T-helper 17 cell (primary cell): ENCODE measurements at places on chromosomes 7 and 10. TPM values are rescaled to one million over a fixed set of nuclear protein-coding genes. Genes with fewer than 3 reads are reported as not detected.
A peak's percentile ranks its signal among the peaks of the same experiment; 100 is the strongest.

DNA sequence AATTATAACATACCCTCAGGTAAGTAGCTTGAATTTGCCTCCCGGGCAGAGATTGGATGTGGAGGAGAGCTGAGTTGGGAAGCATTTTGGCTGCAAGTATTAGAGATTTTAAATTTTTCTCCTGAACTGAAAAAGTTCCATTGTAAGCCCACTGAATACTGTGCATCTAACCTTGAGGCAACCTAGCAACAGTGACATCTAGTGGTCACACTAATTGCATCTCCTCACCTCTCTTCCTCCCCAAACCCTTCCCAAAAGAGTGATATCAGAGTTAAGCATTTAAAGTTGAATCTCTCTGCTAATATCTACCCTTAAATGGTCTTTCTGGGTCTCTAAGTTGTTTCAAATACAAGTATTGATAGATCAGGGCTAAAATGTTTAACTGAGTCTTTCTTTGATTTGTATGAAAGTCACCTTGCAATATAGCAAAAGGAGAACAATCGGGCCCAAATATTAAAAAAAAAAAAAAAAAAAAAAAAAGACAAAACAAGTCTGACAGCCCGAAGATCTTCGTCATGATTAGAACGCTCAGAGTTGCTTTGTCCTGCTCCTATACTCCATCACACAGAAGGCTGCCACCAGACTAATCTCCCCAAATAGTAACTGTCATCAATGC lies 40.4 kb upstream of the DLX5 start:
- no peak for DNase-seq

GRCh38 chr7:94392393-94392786 lies 2.3 kb upstream of the COL1A2 start:
- DNase-seq, result no peak

DNA sequence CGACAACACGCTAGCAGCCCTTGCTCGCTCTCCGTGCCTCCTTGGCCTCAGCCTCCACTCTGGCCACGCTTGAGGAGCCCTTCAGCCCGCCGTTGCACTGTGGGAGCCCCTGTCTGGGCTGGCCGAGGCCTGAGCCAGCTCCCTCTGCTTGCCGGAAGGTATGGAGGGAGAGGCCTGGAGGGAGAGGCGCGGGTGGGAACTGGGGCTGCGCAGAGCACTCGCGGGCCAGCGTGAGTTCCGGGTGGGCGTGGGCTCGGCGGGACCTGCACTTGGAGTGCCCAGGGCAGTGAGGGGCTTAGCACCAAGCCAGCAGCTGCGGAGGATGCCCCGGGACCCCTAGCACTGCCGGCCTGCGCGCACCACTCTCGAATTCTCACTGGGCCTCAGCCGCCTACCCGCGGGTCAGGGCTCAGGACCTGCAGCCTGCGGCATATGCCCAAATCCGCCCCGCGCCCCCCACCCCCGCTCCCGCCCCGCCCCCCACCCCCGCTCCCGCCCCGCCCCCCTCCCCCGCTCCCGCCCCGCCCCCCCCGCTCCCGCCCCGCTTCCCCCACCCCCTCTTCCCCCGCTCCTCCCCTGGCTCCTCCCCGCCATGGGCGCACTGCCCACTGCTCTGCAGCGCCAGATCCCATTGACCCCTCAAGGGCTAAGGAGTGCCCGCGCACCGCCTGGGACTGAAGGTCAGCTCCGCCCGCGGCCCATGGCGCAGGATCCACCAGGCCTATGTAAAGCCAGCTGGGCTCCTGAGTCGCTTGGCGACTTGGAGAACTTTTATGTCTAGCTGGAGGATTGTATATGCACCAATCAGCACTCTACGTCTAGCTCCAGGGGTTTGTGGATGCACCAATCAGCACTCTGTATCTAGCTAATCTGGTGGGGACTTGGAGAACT lies 15.9 kb upstream of the ACBD5 start:
- no peak for DNase-seq

DNA sequence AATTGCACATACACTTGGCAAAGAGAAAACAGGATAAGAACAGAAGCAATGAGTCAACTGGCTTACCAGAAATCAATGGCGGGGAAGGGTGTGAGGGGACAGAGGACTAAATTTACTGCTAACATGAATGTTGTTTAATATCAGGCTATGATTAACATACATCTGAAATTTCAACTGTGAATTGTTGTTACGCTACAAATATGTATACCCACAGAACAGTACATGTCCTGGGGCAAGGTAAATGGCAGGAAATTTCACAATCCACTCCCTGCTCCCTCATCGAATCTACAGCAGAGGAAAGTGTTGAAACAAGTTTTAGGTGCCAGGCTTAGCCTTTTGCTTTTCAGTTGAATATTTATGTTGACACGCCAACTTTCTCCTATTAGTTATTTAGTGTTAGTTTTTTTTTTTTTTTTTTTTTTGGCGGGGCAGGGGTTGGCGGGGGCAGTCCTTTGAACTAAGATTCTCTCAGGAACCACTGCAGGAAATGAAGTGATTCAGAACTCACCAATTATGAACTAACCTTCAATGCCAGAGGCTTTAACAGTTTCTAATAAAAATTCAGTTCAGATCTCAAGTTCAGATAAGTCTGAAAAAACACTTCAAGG lies 99.0 kb downstream of the UBE2H start:
- no peak for DNase-seq

DNA sequence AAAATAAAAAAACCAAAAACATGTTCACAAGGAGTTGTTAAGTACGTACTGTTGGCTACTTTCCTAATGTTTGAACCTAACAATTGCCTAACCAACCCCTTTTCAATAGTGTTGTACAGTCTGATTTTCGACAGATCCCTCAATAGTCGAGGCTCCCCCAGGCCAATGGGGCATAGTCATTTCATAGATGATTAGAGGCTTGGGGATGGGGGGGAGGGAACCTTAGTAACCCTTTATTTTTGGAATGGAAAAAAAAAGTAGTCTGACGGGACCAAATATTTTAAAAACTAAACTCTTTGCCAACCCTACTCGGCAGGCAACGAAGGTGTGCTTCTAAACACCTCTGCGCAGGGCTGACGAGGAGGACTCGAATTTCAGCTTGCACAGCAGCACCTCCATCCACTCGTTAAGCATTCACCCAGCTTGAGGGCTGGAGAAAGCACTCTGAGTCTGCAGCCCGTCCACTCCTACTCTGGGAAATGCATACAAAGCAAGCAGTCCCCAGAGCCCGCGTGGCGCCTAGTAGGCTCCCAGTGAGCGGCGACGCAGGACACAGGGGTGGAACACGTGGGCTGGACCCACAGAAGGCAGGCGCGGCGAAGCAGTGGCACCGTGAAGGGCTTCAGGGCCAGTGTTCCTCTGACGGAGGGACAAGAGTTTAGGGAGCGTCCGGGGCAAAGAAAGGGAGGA lies 899 bp downstream of the PUS7 start:
- peak; percentile 8 for DNase-seq

DNA sequence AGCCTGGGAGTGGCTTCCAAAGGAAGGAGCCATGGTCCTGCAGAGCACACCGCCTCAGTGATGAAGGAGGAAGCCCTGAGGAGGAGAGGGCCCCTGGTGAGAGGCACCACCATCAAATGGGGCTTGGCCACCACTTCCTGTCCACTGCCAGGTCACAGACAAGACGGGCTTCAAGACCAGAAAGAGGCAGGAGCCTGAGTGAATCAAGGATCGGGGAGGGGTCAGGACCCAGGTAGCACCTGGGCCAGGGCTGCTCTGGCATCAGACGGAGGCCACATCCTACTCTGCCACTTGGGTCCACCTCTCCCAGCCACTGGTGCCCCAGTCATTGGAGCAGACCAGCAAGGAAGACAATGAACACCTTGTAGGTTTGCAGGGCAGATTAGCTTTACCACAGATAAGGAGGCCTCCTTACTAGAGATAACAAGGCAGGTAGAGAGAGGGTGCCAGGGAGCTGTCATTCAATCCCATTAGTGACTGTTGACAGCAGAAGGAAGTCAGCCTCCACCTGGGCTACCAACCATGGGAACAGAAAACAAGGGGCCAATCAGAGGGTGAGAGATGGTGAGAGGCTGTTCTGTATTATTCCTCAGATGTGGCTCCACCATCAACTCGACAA lies 143.4 kb downstream of the TNS3 start:
- DNase-seq, result no peak

DNA sequence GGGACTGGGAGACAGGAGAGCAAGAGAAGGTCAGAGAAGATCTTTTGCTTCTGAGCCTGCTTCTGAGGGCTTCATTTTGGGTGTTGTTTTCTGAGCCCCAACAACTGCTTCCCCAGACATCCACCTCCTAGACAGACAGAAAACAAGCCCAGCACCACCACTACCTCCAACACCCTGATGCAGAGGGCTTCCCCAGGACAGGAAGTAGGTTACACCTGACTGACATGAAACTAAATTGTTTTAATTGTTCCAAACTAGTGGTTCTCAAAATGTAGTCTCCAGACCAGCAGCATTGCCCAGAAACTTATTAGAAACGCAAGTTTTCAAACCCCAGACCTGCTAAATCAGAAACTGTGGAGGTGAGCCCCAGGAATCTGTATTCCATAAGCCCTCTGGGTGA lies 163.6 kb upstream of the KMT2E start:
- DNase-seq, result no peak

DNA sequence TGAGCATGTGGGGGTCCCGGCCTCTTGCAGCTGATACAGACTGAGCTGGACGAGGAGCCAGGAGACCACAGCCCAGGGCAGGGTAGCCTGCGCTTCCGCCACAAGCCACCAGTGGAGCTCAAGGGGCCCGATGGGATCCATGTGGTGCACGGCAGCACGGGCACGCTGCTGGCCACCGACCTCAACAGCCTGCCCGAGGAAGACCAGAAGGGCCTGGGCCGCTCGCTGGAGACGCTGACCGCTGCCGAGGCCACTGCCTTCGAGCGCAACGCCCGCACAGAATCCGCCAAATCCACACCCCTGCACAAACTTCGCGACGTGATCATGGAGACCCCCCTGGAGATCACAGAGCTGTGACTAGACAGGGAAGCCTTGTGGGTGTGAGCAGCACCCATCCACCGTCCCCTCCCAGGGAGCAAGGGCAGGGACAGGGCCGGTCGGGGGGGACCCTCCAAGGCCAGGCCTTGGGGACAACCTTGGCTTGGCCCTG lies 36.1 kb downstream of the PSAP start:
- DNase-seq, result no peak

DNA sequence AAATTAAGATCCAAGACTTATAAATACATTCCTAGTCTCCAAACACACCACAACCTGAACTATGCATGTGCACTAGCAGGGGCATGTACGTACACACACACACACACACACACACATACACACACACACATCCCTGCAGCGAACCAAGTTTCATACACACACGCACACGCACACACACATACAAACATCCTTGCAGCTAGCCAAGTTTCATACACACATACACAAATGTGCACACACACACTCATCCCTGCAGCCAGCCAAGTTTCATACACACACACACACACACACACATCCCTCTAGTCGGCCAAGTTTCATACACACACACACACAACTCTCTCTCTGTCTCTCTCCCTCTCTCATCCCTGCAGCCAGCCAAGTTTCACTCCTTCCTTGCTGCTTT lies 82.7 kb upstream of the WIPF3 start:
- DNase-seq, result no peak

GRCh38 chr7:127998671-127999070 lies 32.6 kb downstream of the LRRC4 start:
- no peak for DNase-seq

- no peak for DNase-seq
These were observed 1.8 kb upstream of the CSGALNACT2 start for GRCh38 chr10:43136432-43136831.

DNA sequence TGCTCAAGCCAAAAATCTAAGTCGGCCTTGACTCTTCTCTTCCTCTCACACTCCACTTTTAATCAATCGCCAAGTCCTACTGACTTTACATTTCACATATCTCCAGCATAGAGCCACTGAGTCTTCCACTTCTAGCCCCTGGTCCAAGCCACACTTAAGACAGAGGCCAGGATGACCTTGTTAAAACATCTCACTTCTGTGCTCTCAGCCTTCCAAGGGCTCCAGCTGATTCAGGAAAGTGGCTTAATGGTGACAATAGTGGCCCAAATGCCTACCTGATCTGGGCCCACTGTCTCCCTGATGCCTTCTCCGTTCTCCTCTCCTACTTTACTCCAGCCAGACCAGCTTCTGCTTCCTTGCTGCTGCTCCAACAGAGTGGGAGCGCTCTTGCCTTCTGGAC lies 4.4 kb downstream of the TBATA start:
- DNase-seq, result no peak

GRCh38 chr10:6201516-6201975 lies 1.2 kb upstream of the PFKFB3 start:
- DNase-seq, result peak; percentile 64

DNA sequence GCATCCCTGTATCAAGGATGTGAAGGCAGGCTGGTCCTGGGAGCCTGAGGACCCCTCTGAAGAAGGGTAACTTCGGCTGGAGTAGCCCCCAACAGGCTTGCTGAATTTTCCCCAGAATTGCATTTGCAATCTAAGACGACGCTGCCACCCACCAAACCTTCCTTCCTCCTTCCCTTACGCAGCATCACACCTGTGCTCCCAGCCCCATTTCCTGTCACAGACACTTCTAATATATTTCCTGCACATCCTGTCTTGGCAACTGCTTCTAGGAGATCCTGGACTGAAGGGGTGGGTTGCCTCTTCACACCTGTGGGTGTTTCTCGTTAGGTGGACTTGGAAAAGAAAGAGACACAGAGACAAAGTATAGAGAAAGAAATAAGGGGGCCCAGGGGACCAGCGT lies 9.4 kb upstream of the PGAM1 start:
- DNase-seq, result no peak

GRCh38 chr7:157138101-157138423 lies 664 bp upstream of the UBE3C start:
- DNase-seq, result no peak

Gene JCAD
- 0.23 TPM for total RNA-seq

Gene TMEM273
- 11.3 TPM for total RNA-seq

Gene MEPCE
- total RNA-seq, result 66.8 TPM

Gene GHRHR
- total RNA-seq, result not detected

Gene STEAP1
- total RNA-seq, result not detected

Gene C10orf143
- 5.5 TPM for total RNA-seq

Gene CPA2
- total RNA-seq, result not detected

Gene RHBDD2
- 140 TPM for total RNA-seq

Gene CAV2
- 0.32 TPM for total RNA-seq

Gene ADAM12
- total RNA-seq, result 36.6 TPM

Gene PRLHR
- not detected for total RNA-seq

Gene SEMA3D
- total RNA-seq, result 0.12 TPM

Gene PTN
- total RNA-seq, result not detected

Gene CDK14
- total RNA-seq, result 4.6 TPM

Gene KIAA1217
- 0.39 TPM for total RNA-seq

Gene URGCP
- total RNA-seq, result 22.0 TPM

Gene DOCK1
- total RNA-seq, result 0.76 TPM
